NCI-H187 (cell line): ENCODE measurements at places on chromosomes 3 and 15.

- DNase-seq, result no peak
Observed at GRCh38 chr15:57570994-57571393, 20.7 kb upstream of the MYZAP start.

GRCh38 chr15:66036859-66037258 lies 167.6 kb downstream of the RAB11A start:
- DNase-seq, result no peak

- no peak for DNase-seq
Observed at GRCh38 chr3:156627946-156628569, 46.3 kb upstream of the TIPARP start.

GRCh38 chr3:41169023-41169422 lies 30.3 kb upstream of the CTNNB1 start:
- DNase-seq, result no peak

GRCh38 chr15:98927996-98928395 lies 79.6 kb downstream of the PGPEP1L start:
- no peak for DNase-seq

GRCh38 chr3:115164374-115165221 lies 17.5 kb upstream of the ZBTB20 start:
- no peak for DNase-seq

DNA sequence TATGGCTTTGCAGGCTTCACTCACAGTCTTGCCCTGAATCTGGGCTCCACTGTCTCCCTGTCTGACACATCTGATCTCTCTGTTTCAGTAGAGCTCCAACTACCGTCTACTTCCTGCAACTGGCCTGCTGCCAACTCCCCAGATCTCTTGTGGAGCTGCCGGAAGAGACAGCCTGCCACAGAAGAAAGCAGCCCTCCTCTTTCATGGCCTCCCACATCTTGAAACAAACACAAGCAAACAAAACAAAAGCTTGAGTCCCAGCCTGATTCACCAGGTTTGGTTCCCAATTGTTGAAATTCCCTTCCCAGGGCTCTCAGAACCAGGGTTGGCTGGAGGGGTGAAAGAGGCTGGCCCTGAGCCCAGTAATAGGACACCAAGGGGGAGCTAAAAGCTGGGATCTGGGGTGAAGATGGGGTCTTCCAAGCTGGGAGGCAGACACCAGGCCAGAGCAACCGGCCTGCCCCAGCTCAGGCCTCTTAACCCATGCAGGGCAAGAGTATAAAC lies 55.3 kb upstream of the CA12 start:
- DNase-seq, result no peak

GRCh38 chr3:135618123-135618522 lies 347.4 kb upstream of the PPP2R3A start:
- no peak for DNase-seq

- DNase-seq, result no peak
Observed at GRCh38 chr3:52810923-52811322, 16.3 kb downstream of the ITIH3 start.

- no peak for DNase-seq
Observed at GRCh38 chr15:81279621-81280485, 44.1 kb downstream of the STARD5 start.

DNA sequence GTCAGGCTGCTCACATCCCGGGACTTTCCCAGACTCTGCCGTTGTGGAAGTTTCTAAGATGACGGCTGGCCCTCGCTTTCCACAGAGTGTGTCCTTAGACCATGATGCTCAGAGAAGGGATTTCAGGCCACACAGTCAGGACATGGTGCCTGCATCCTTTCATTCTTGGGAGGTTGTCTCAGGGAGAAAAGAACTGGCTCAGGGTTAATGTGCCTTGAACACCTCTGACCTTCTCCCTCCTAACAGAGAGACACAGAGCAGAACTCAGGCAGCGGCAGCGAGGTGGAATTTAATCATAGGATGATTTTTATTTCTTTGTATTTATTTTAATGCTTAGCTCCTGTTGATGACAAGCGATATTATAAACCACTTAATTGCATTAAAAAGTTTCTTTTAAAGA lies 96.9 kb upstream of the ATP2B2 start:
- DNase-seq, result no peak

GRCh38 chr3:28467414-28467813 lies 118.8 kb upstream of the AZI2 start:
- no peak for DNase-seq

DNA sequence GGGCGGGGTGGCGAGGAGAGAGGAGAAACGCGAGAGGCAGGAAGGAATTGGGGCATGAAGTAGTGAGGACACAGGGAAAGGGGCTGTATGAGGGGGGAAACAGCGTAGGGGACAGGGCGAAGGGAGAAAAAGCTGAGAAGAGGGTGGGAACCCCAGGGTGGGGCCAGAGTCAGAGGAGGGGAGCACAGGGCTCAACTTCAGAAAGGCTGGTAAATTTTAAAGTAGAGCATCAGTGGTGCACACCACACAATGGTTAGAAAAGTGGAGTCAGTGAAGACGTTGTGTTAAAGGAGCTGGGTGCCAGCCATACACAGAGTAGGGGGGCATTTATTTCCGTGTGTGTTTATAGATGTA lies 3.0 kb upstream of the RPP25 start:
- DNase-seq, result no peak

GRCh38 chr3:165852191-165852590 lies 15.0 kb upstream of the BCHE start:
- no peak for DNase-seq

GRCh38 chr3:8519156-8519555 lies 17.5 kb downstream of the LMCD1 start:
- no peak for DNase-seq

GRCh38 chr15:29688506-29689286 lies 133.6 kb downstream of the TJP1 start:
- DNase-seq, result no peak
